ENCODE measurements at places on chromosomes 2 and 18.
A peak's percentile ranks its signal among the peaks of the same experiment; 100 is the strongest.

DNA sequence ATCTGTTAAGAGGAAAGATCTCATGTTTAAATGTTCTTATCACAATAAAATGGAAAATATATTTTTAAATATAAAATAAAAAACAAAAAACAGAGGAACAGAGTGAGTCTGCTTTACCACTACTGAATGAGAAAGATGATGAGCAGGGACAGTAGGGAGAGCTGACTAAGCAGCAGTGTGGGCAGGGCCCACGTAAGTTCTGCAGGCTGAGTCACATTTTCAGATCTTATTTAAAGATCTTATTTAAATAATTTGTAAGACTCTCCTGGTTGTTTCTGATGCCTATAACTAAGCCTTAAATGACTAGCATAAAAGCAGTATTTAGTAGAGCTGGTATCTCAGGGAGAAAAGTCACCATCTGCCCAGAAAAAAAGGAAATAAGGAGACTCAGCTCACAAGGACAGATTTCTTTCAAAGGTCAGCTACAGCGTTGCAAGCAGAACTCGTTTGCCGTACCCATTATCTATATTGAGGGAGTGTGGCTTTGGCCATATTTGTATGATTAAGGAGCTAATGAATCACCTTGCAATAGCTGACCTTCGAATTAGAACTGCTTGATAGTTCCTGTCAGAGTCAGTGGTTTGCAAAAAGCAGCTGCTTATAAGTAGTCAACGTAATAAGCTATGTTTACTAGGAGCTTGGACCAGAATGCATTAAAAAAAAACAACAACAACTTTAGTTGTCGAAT, 322.1 kb upstream of the CHAC2 start:
- DNase-seq = no peak

GRCh38 chr18:50727721-50728471, 91.9 kb downstream of the MRO start:
- no peak for DNase-seq

- no peak for DNase-seq
Observed at GRCh38 chr2:227570615-227571014, 28.1 kb upstream of the SCYGR2 start.

DNA sequence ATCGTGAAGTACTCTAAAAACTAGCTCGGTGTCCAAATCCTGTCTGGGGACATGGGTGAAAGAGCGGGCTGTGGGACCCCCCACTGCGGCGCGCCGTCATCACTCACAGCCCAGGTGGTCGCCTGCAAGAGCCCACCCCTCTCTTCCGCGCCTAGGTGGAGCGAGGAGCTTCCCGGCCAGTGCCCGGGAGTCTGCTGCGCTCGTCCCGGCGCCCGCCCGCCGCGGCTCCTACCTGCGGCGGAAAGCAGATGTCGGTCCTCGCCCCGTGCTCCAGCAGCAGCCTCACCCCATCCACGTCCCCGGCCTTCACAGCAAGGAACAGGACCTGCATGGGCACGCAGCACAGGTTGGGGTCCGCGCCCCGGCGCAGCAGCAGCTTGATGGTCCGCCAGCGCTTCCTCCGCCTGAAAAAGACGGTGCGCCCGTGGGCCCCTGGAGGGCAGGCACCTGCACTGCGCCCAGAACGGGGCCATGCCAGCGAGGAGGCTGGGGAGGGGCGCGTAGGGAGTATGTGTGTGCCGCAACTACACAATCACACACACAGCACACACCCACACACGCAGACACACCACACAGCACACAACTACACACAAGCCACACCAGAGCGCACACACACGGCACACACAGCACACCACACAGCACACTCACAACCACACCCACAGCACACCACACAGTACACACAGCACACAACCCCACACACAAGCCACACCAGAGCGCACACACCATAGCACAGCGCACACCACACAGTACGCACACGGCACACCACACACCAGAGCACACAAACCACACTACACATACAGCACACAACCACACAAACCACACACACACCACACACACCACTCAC, 37.4 kb downstream of the ANKMY1 start:
- DNase-seq = peak; percentile 11

DNA sequence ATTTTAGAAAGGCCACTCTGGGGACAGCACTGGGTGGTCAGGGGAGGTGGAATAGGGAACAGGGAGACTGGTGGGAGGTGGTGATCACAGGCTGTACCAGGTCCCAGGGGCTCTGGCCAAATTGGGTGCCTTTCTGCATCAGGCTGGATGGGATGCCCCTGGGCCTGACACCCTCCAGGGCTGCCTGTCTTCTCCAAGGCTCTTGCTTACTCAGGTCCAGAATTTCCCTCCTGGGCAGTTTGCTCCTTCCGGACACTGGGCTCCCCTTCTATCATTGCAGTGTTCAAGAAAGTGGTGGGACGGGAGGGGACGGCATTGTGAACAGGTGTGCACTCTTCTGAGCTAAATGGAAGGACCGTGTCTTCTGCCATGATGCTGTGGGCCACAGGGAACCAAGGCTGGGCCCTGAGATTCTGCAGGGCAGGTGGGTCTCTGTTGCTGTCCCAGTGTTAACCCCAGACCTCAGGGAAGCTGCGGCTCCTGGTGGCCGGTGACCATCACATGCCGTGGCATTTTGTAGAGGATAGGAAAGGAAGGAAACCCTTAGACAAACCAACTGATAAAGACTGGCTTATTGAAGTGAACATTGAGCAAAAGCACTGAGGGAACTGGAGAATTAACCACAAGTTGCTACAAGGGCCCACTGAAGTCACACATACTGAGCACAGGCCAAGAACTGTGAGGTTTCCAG, 93.7 kb upstream of the HS6ST1 start:
- no peak for DNase-seq

GRCh38 chr18:35494251-35495220, 3.2 kb downstream of the INO80C start:
- no peak for DNase-seq

GRCh38 chr2:48110492-48110891, 204.2 kb upstream of the FBXO11 start:
- no peak for DNase-seq

DNA sequence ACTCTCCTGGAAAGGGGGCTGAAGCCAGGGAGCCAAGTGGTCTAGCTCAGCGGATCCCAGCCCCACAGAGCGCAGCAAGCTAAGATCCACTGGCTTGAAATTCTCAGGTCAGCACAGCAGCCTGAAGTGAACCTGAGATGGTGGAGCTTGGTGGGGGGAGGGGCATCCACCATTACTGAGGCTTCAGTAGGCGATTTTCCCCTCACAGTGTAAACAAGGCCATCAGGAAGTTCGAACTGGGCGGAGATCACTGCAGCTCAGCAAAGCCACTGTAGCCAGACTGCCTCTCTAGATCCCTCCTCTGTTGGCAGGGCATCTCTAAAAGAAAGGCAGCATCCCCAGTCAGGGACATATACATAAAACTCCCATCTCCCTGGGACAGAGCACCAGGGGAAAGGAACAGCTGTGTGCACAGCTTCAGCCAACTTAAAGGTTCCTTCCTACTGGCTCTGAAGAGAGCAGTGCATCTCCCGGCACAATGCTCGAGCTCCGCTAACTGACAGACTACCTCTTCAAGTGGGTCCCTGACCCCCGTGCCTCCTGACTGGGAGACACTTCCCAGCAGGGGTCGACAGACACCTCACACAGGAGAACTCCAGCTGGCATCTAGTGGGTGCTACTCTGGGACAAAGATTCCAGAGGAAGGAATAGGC, 282.3 kb upstream of the EPC2 start:
- no peak for DNase-seq

- no peak for DNase-seq
Observed at GRCh38 chr18:76558881-76559667, 64.0 kb upstream of the ZNF516 start.

DNA sequence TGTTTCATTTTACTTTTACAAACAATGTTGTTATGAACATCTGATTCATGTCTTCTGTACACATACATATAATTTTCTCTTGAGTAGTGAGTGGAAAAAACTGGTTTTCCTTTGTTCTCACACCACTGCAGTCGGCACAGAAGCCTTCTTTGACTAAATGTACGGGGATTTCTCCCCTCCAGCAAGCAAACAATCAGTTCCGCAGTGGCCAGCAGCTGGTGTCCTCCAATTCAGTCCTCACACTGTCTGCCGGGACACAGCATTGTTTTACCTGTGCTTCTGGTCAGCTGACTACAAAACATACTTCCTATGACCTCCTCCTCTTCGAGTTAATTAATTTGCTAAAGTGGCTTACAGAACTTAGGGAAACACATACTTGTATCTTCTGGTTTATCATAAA, 202.8 kb downstream of the WDR7 start:
- DNase-seq = no peak

DNA sequence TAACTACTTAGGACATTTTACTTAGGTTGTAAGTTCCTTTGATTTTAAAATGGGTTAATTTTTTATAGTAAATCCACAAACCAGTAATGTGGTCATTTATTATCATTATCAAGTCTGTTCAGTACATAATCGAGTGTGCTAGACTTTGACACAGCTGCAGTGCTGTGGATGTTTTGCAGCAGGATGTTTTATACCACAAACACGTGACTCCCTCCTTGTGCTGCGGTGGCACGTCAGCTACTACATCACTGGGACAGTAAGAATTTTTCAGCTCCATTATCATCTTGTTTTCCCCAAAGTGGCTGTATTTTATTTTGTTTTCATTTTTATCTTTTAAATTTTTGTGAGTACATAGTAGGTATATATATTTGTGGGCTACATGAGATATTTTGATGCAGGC, 70.0 kb downstream of the ATP9B start:
- peak; percentile 24 for DNase-seq

DNA sequence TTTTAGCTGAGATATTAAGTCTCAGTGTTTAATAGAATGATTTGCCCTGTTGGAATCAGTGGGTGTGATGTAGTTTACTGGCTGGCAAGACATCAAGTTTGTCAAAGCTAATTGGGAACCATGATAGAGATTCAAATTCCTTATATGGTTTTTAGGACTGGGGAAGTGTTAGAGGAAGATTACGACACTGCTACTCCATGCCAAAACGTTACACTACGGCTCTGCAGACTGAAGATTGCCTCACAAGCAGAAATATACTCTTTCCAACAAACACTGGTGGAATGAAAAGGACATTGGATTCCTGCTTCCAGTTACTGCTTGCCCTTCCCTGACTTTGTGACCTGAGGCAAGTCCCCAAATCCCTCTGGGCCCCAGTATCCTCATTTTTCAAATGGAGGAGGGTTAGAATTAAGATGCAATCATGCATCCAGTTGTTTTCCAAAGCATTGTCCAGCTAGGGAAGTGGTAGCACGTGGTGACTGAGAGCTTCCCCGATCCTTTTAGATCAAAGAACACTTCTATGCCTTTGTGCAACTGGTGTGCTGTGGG, 147.6 kb downstream of the CDC42EP3 start:
- no peak for DNase-seq

- no peak for DNase-seq
Observed at GRCh38 chr18:48490641-48491293, 48.1 kb upstream of the CTIF start.

GRCh38 chr2:102313025-102313424, 1.7 kb downstream of the IL1RL1 start:
- DNase-seq = no peak

GRCh38 chr18:58252166-58252565, 208.1 kb downstream of the NEDD4L start:
- no peak for DNase-seq

GRCh38 chr2:105768961-105769452, 24.3 kb downstream of the NCK2 start:
- DNase-seq = peak; percentile 2

- DNase-seq = no peak
Observed at GRCh38 chr2:11711751-11712150, 34.7 kb upstream of the LPIN1 start.

DNA sequence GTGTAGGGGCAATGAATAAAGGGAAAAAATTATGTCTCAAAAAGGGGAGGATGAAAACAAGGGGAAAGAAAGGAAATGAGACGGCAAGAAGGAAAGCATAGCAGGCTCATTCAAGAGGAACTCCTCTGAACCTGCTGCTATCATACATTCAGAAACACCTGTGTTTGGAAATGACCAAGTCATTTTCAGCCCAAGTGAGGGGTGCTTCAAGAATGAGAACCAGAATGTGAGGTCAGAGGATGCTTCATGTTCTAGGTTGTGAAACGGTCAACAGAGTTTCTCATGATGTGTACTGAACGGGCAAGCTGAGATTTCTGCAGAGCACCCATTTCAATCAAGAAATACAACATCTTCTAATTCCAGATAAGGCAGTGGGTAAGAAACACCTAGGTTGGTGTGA, 1367.2 kb upstream of the CELF4 start:
- no peak for DNase-seq

DNA sequence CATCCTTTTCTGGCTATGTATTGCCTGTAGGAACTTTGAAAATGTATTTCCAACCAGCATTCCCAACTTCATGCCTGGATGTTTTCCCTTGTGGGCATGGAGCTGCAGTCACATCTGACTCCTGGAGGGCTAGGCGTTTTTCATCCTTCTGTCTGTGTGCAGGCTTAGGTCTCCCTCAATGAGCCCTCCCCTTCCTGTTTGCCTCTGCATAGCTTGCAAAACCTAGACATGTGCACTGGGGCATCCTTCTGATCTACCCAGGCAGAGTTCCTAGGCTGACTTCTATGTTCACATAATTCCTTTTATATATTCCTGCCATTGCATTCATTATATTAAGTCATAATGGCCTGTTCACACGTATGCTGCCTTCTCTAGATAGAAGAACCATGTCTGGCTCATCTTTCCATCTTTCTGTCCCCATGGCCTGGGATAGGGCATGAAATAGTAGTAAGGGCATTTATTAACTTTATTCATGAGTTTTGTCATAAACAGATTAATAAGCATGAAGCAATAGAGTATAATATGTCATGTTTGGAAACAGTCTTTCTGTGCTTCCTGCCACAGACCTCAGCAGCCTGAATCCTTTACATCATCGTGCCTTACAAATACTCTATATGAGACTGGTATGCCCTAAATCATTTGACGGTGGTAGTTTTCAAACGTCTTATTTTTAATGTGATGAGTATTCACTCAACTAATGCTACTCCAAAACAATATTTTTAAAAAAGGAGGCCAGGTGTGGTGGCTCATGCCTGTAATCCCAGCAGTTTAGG, 195.6 kb downstream of the TGIF1 start:
- no peak for DNase-seq

DNA sequence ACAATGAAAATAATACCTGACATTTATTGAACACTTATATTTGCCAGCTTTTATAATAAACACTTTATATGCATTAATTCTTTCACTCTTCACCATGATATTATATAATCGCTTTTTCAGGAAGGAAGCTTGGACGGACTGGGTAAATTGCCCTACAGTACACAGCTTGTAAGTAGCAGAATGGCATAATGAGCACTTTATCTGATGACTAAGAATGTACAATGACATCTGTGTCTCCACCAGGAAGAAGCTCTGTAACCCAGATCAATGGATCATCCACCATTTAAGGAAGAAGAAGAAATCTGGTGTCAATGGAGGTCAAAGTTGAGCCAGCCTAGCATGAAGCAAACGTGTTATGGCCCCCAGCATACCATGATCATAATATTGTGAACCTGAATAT, 444.0 kb upstream of the SPHKAP start:
- DNase-seq = no peak

GRCh38 chr2:232505856-232506255, 14.3 kb upstream of the PRSS56 start:
- DNase-seq = no peak

GRCh38 chr2:164127971-164128527, 392.2 kb upstream of the FIGN start:
- DNase-seq = no peak

- DNase-seq = no peak
Observed at GRCh38 chr2:205836477-205837221, 154.3 kb downstream of the NRP2 start.

All from CD4-positive, alpha-beta T cell treated with Interleukin-17A for 4 hours (primary cell).